ENCODE measurements at places on chromosomes 5 and 9.

- no peak for DNase-seq
Measured at GRCh38 chr9:108756746-108757490, 98.9 kb downstream of the ACTL7B start.

GRCh38 chr9:114487607-114488300 is 17.5 kb downstream of the WHRN start:
- DNase-seq = no peak

GRCh38 chr5:160262151-160263074 is 33.1 kb downstream of the FABP6 start:
- no peak for DNase-seq

- no peak for DNase-seq
Measured at GRCh38 chr5:120808606-120809005, 344.5 kb downstream of the PRR16 start.

GRCh38 chr9:27358007-27358406 is 61.1 kb upstream of the EQTN start:
- no peak for DNase-seq

DNA sequence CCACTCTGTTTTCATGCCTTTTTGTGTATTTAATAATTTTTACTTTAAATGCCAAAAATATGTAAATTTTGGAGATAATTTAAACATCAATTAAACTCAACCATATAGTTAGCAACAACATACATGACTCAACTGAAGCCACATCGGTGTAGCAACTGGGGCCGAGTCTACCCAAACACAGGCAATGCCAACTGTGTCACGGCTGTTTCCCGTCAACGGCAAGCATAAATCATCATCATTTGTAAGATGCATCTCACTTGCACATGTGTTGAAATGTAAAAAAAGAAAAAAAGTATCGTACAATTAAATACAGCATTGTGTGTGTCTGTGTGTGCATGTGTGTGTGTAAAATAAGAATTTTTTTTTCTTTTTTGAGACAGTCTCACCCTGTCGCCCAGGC is 160.1 kb upstream of the TAS2R1 start:
- DNase-seq = no peak

DNA sequence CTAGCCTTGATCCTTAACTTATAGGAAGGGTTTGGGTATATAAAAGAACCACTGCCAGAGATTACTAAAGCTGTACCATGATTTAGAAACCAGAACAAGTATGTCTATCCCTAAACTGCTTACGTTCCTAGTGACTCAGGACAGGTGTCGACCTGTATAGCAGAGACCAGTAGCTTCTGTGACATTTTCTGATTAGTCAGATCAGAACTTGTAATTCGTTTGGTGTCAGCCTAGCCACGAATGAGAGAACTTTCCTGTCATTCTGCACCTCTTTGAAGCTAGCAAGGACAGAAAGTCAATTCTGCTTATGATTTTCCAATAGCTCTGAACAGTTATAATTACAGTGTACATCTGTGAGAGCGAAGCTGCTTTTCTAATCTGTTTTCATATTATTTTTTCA is 39.5 kb downstream of the PRKACG start:
- DNase-seq = no peak

DNA sequence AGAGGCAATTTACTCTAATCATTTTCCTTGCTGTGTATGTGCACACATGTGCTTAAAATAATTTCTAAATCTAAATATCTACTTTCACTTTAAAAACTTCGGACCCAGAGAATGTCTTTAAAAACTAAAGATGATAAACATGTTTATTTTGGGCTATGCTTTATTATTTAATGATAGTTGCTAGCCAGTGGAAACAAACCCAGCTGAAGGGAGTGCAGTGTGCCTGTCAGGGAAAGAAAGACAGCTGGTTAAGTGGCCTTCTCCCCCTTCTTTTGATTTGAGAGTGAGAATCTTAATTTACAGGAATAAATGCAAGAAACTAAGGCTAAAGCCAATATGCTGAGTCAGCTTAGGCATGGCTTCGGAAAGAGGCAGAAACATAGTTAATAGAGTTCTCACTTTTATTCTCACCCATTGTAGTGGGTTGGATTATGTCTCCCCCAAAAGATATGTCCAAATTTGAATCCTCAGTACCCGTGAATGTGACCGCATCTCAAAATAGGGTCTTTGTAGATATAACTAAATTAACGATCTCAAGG is 111.4 kb downstream of the DCP2 start:
- no peak for DNase-seq

DNA sequence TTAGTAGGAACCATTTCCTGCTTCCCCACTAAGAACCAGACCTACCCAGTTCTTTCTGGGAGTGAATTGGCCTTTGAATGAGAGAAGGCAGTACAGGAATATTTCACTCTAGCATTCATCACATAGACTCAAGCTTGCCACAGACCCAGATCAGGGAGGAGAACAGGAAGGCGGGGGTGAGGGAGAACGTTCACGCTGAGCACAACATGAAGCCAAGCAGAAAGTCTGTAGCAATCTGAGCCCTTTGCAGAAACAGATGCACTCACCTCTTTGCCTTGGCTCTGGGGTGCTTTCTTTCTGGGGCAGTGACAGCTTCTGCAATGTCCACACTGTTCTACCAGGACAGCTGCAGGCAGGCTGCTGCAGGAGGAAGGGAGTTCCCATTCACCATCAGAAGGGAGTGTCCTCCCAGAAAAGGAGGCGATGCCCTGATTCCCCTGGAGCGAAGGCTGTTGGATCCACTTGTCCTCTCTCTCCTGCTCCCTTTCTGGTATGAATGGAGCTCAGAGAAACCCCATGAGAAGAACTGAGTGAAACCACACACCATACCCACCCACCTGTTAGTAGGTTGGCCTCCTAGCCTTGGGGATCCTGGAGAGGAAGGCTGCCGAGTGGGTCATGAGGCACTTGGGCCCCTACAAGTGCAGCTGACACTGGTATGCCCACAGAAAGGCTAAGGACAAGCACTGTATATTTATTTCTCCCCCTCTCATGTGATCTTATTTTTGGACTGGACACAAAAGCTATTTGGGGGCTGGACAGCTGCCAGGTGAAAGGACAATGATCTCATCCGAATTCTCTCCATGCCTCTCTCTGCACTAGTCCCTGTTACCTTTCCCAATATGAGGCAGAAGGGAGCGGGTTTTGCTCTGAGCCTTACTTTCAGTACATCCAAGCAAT is 11.7 kb upstream of the FGF1 start:
- no peak for DNase-seq

GRCh38 chr5:75567710-75568109 is 43.5 kb upstream of the ANKDD1B start:
- no peak for DNase-seq

DNA sequence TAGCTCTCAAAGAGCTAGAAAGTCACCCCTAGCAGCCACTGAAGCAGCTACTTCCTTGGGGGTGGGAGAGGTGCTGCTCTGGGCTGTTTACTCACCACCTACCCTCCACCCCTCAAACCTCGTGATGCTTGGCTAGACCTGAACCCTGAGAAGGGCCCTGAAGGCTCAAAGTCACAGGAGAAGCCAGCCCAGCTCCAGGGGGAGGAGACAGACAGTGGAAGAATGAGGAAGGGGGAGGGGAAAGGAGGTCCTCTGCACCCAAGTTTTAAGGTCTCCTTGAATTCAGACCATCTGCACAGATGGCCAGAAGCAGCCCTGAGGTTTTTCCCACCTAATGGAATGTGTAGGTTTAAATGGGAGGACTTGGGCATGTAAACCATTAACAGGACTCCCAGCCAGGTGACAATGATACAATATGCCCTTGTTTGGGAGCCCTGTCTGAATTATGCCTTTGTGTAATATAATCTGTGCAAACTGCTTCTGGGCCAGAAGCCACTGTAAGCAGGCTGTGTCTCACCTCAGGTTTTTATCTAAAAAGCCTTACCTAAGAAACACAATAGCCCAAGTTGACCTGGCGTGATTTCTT is 180.5 kb downstream of the PIK3R1 start:
- no peak for DNase-seq

DNA sequence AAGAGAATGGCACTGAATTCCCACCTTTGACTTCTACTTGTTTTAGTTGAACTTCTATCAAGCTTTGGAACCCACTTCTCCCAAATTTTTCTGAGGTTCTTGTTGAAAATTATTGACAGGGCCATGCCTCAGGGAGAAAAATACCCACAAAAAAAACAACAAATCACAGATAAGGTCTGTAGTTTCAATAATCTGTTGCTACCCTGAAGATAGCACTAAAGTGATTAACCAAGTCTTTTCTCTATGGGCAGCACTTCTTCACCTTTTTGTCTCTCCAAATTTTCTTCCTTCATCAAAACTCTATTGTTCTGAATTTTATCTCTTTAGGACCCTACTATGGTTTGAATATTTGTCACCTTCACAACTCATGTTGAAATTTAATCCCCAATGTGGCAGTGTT is 154.3 kb upstream of the FGF10 start:
- DNase-seq = no peak

GRCh38 chr9:107480386-107480789 is 9.2 kb downstream of the KLF4 start:
- DNase-seq = no peak

- no peak for DNase-seq
Measured at GRCh38 chr9:135929656-135930445, 22.5 kb upstream of the CAMSAP1 start.

- no peak for DNase-seq
Measured at GRCh38 chr5:179170606-179171005, 110.4 kb downstream of the ZNF354C start.

GRCh38 chr9:121105531-121105930 is 30.8 kb downstream of the CNTRL start:
- DNase-seq = no peak

DNA sequence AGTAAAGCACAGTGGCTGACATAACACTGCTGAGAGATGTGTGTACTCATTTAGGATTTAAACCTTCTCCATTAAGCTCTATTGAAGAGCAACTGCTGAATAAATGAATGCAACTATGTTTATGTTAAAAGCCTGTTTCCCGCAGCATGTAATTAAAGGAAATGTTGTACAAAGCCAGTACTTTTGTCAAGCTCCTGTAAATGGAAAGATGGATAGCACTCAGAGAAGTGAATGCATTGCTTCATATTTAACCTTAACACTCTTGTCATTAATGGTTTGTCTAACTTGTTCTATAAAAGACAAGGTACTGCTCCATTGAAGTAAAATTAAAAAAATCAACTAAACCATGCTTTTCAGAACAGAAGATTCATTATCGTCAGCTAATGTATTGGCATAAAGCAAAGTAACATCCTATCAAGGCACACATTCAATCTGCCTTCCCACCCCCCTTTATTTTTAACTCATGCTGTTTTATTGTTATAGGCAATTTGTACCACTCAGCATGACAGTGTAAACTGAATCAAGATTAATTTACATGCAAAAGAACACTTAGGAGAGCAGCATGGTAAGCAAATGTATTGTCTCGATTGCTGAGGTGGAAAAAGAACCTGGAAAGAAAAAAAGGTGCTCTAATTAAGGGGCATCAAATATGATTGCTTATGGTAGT is 240.9 kb upstream of the TBCA start:
- peak; percentile 98 for DNase-seq

DNA sequence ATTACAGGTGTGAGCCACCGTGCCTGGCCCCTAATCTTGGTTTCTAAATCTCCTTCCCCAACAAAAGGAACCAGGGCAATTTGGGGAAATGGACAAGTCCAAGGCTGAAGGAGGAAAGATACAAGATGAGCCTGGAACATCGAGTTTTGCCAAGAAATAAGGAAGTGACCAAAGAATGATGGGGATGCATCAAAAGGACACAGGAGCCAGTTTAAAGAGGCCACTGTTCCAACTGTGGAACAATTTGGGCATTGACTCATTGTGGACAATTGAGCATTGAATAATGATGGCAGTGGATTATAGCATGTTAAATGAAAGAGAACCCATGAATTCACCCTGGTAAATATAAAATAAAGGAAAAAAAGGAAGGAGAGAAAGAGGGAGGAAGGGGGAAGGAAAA is 47.5 kb downstream of the DUSP1 start:
- DNase-seq = no peak

DNA sequence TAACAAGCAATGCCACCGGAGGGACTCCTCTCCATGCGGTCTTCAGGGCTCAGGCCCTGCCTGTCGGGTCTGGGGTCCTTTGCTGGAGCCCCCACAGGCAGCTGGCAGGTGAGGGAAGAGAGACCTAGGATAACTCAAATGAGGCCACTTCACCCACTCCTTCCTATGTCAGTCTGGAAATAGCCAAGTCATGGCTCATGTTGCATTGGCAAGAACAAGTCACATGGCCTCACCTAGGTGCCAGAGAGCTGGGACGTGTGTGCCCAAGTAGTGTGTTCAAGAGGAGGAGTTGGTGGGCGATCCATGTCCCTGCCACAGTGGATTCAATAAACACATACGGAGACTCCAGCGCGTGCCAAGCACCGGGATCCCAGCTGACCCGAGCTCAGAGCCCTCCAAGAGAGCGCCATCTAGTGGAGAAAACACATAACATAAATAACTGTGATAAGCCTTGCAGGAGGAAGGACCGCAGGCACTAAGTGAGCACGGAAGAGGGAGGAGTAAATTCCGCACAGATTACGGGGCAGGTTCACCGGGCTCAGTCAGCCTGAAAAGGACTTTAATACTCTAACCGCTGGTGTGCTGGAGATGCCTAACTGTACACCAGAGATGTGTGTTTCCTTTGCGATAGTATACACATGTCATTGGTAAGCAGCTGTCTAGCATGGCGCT is 580.8 kb downstream of the CCDC171 start:
- DNase-seq = peak; percentile 9

DNA sequence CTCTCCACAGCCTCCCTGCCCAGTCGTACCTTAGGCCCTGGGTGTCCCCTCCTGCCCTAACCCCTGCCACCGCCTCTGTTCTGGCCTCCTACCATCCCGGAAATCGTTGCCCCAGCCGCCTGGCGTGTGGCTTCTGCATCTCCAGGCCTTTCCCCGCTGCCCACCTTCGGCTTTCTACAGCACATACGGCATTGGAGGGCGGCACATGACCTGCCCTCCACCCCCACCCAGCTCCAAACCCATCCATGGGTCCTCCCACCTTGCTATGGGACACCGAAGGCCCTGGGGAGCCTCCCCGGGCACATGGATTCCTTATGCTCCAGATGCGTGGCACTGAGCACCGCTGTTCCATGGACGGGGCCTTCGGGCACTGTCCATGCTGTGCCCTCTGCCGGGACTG is 32.0 kb downstream of the FGF18 start:
- no peak for DNase-seq

- DNase-seq = no peak
Measured at GRCh38 chr5:6527749-6528455, 79.2 kb downstream of the UBE2QL1 start.

DNA sequence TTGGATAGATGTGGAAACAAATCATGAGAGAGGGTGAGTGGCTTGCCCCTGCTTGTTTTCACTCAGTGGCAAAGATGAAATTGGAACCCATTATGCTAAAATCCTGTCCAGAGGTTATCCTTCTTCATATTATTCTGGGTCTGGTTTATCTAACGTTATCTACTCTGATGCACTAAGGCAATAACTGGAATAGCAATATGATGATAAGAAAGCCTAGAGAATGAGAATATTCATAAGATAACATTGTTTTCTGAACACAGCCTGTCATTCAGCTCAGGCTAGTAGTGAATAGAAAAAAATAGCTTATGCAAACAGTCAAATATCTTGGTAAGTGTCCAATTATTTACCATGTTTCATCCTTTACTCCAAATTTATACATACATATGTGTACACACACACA is 132.0 kb upstream of the C6 start:
- no peak for DNase-seq
